ENCODE measurements at places on chromosomes 2 and 18.

DNA sequence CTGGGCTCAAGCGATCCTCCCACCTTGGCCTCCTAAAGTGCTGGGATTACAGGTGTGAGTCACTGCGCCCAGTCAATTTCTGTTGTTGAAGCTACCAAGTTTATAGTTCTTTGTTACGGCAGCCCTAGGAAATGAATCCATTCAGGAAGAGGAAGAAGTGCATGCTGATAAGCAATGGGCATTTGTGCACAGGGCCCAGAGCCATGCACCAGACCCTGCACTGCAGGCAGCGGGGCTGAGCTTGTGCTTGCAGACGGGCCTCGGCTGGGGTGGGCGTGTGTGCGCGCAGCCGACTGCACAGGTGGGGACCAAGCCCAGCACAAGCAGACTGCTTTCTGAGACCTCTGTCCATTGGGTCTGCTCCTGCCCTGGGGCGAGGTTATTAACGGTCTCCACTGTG, 144.6 kb downstream of the CABLES1 start:
- no peak overlapping the region for H3K27ac ChIP-seq
- H3K4me1 ChIP-seq, result peaks cover 4% of the 10 kb centered on the region
- H3K36me3 ChIP-seq, result peaks cover 5% of the 10 kb centered on the region
- DNase-seq, result no peak
- H3K27me3 ChIP-seq, result no peaks in the 10 kb centered on the region

DNA sequence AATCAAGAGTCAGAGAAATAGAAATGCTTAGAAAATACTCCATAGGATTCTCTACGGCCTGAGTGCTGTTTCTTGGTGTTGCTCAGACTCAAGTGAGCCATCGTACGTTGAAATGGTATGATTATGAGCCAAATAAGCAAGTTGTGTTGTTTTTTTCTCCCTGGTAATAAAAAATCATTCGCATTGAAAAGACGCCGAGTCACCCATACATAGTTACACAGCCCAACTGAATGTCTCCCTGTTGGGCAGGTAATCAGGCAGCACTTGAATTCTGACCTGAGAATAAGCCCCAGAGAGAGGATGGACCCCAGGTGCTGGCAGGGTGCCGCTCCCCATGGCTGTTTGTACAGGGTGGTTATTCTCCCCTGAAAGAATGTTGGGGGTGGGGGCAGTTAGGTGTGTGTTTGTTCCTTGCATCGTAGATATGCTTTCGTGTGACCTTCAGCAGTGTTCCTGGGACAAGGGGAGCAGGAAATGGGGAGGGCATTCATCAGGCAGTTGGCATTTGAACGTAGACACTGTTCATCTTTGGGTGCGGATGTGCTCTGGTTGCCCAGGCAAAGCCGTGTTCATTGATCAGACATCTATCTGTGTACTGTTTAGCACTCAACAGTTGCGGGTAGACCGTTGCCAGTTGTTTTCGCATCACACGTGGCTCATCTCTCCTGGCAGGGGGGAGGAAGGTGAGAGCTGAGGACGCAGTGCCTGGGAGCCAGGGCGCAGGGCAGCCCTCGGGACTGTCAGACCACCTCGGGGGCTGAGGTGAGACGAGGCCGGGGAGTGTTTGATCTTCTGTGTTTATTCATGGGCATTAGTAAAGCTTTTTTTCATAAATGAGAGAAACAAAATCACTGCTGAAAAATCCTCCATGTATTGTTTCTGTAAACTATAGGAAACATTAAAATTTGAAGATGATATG, 27.3 kb downstream of the MTCL1 start:
- no peaks in the 10 kb centered on the region for H3K4me1 ChIP-seq
- no peaks in the 10 kb centered on the region for H3K36me3 ChIP-seq
- H3K4me3 ChIP-seq, result no peak overlapping the region
- no peaks in the 10 kb centered on the region for H3K27me3 ChIP-seq

DNA sequence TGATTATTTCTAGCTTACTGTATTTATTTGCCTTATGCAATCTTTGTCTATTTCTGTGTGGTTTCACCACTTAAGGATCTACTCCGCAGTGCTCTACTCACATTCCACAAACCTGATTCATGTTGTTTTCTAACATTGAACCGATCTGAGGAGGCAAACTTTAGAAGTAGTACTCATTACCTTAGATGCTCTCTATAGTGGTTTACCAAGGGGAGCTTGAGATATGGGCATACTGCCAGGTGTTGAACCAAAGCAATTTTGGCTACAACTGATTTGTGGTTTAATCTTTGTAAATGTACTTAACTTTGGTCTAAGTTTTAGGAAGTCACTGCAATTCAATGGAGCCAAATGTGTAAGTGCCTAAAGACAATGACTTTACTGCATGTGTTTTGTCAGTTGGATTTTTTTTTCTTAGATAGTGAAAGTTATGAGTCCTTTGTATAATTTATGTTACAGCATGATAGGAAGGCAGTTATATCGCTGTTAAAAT, 50.1 kb downstream of the MAP2 start:
- no peak overlapping the region for H3K4me3 ChIP-seq
- H3K27ac ChIP-seq, result no peak overlapping the region
- H3K36me3 ChIP-seq, result no peaks in the 10 kb centered on the region

DNA sequence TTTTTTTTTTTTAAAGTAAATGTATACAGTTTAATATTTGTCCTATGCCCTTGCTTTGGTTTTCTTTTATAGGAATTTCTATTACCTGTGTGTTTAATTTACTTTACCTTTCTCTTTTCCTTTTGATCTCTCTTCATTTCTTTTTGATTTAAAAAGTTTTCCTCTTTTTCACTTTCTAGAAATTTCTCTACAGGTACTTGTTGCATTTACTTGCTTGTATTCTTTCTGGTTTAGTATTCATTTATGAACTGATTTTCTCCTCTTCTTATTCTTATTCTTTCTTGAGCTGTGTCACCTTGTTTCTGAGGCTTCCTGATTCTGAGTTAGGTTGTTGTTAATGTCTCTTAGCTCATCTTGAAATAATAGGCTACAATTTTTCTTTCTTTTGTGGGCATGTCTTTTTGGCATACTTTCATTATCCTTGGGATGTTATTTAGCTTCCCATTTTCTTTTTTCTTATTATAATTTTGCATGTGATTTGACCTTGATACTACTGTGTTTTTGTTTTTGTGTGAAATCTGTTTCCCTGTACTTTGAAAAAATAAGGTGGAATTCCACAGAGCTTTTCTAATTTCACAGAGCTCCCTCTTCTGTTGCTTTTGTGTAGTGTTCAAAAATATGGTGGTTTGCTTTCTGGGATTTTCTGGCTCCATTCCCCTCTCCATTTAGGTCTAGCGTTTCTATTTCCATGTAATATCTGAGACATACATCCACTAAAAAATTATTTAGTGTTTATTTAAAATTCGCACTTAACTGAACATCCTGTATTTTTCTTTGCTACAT, 25.5 kb upstream of the ALMS1 start:
- H3K4me1 ChIP-seq, result no peaks in the 10 kb centered on the region
- H3K27ac ChIP-seq, result no peak overlapping the region
- no peak overlapping the region for H3K4me3 ChIP-seq
- peaks cover 2% of the 10 kb centered on the region for H3K27me3 ChIP-seq

- DNase-seq, result no peak
- H3K36me3 ChIP-seq, result no peaks in the 10 kb centered on the region
- no peaks in the 10 kb centered on the region for H3K4me1 ChIP-seq
Measured at GRCh38 chr2:37529830-37530415, 141.5 kb downstream of the CDC42EP3 start.

GRCh38 chr2:143158551-143159485, 29.6 kb downstream of the ARHGAP15 start:
- peaks cover 42% of the 10 kb centered on the region for H3K4me1 ChIP-seq
- H3K27ac ChIP-seq, result no peak overlapping the region
- H3K36me3 ChIP-seq, result peaks cover 8% of the 10 kb centered on the region
- H3K27me3 ChIP-seq, result no peaks in the 10 kb centered on the region

Measured in common myeloid progenitor, CD34-positive (primary cell).